GM23338 (cell line): ENCODE measurements at places on chromosomes 2 and 18.
A peak's percentile ranks its signal among the peaks of the same experiment; 100 is the strongest.

DNA sequence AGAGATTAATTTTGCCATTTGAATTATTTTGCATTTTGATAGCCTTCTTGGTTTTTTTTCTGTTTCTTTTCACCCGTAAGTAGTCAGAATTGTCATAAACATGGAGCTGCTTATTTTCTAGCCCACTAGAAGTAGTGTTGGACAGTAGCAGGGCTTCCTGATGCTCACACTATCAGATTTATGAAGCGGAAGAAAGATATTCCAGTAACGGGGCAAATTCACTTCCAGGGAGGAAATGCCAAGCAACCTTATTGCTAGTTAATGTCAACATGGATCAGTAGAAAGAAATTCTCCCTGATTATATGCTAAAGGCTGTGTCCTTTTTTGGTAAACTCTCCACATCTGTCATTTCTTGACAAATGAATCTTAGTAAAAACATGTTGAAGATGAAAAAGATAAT is 19.2 kb upstream of the ADAM23 start:
- no peak for DNase-seq

GRCh38 chr2:52210611-52211010 is 1178.7 kb upstream of the NRXN1 start:
- no peak for DNase-seq

GRCh38 chr18:12571630-12572029 is 86.3 kb downstream of the SPIRE1 start:
- DNase-seq: no peak

DNA sequence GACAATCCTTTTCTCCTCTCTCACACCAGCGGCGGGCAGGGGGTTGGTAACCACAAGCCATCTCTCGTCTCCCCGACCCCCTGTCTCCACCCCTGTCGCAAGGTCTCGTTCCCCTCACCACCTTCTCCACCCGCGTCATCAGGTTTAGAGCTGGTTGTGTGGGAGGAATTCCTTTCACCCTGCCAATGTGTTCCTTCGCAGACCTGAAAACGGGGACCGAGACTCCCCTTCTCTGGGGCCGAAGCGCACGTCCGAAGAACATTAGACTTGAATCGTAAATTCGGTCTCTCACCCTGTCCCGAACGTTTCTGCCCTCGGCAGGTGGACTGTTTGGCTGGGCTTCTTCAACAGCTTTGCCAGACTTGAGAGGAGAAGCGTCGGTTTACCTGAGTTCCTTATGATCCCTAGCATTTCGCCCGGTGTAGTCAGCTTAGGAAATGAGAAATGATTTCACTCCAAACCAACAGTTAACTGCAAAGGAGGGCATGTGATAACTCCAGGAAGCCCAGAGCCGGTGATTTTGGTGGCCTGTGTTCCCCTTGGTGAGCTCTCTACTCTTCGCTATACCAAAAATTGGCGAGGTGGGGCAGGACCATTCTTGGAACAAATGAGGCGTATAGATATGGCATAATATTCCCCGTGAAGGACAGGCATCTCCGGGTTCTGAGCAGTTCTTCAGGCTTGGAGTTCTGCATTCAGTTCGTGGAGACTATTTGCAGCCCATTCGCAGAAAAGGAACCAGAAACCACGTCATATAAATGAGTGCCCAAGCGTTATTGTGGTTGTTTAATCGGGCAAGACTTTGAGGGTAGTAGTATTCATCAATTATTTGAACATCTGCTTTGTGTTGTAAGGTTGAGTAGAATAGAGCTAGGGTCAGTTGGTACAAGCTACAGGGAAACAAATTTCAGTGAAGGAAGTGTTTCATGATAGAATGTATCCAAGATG is 694 bp downstream of the CFAP36 start:
- DNase-seq: peak; percentile 50

- no peak for DNase-seq
Observed at GRCh38 chr2:11799826-11800225, 53.4 kb downstream of the LPIN1 start.

DNA sequence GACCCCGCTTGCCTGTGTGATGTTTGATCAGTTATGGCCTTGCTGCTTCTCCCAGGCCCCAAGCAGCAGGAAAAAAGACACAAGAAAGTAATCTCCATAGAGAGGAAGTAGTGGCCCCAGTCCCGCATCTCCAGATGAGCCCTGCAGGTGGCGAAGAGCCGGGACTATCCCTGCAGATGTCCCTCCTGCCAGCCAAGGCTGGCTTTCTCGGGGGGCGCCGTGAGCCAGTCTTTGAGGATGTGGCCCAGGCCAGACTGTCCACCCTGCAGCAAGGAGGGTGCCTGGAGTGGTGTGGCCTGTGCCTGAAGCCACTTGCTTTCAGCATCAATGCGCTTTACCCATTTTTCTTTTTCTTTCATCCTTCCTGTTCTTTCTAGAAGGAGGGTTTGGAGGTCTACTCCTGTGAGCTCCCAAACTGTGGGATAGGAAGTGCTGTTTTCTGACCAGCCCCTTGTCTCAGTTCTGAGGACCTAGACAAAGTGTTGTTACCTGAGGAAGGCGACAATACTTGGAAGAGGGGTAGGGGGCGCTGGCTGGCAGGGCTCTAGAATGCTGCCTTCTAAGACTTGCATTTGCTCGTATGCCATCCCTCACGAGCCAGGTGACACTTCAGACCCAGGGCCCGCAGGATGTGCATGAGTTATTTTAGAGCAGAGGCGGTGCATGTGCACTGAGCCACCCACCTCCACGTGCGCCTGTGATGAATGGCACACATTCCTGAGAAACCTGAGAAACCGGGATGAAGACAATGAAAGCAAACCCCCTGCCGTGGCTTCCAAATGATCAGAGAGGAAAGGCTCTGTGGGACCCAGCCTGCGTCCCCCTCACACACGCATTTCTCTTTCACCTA is 255.8 kb downstream of the FBXO15 start:
- DNase-seq: peak; percentile 89

DNA sequence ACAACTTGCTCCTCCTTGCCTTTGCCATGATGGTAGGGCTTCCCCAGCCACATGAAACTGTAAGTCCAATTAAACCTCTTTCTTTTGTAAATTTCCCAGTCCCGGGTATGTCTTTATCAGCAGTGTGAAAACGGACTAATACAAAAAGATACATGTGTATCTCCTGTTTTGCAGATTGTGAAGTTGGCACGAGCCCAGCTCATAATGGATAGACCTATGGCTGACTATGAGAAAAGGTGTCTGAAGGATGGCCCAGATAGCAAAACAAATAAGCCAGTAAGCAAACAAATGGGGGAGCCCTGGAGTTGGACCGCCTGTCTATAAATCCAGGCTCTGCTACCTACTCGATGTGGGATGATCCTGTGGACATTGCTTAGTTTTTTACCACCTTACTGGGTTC is 15.5 kb upstream of the PRKCE start:
- DNase-seq: no peak

DNA sequence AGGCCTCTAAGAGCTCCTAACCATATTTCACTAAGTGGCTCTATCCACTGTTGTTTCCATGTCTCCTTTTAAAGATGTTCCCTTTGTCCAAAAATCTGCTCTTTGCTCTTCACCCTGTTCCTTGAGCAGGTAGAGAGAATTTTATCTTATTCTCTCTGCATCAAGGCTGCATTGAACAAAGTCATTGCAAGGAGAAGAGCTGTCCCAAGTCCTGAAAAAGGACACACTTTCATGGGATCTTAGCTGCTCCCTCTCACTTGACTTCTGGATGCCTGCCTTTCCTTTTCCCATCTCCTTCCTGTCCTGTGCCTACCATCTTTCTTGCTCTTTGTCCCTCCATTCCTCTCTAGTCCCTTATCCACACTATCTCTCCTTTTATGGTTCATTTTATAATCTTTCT is 235.2 kb upstream of the THSD7B start:
- DNase-seq: peak; percentile 34

GRCh38 chr2:68388358-68388757 is 23.3 kb downstream of the PLEK start:
- no peak for DNase-seq

GRCh38 chr18:58865701-58866065 is 1.0 kb downstream of the ZNF532 start:
- no peak for DNase-seq

DNA sequence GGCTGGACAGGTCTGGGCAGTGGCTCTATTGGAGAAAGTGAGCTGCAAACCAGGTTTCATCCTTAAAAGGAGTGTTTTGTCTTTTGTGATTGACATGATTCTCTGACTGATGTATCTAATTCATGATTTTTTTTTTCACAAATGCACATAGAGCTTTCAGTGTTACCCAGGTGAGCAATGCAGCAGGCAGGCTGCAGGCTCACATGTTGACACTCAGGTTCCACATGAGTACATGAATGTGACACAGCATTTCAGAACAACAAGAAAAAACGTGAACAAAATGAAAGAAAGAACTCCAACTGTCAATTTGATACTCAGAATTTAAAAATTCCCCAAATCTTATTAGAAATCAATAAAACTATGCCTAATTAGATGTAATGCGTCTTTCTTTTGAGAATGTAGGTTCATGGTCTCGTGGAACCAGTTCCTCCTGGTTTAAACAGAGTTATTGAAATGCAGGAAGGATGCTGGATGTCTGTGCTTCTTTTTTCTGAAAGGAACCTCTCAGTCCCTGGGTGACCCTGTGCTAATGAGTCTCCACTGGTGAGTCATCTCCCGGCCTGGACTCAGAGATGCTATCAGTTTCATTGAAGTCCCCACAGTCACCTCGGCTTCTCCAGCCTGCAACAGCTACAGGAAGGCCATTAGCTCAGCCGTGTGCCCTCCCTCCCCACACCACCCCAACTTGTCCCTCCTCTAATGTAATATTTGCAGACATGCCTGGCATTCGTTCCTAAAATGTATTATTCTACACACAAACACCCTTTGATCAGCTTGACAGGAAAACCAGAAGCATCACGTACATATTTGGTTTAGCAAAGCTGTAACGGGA is 430.4 kb downstream of the LPIN1 start:
- DNase-seq: no peak

DNA sequence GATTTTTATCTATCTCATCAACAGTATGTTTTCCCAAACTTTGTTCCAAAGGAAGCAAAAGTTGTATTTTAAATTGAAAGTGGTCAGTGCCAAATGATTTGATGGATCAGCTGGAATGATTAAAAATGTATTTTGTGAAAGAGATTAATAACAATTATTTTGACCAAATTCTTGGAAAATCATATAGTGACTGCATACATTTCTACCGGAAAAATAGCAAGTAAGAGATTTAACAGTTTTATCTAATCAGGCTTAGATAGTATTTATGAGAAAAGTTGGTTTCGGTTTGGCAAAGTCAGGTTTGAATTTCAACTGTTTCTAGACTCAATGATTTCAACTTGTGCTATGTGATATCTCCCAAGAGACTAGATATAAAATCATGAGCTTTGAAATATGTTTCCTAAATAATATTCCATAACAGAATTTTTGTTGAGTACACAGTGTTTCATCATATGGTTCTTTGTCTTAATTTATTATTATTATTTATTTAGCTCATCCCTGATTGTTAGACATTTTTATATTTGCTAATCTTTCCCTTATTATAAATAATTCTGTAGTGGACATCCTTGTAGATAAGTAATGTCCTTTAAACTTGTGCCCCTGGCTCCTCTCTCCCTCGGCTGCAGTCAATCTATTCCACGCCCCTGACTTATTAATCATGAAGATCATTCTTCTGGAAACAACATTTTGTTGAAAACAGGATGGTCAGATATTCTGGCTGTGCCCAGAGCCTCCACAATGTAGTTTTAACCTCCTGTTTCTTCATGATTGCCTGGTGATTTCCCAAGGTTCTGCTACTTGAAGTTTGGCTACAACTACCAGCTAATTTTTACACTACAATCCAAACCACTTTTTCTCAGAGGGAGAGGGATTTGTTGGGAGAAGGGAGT is 520.7 kb upstream of the TCF4 start:
- no peak for DNase-seq

DNA sequence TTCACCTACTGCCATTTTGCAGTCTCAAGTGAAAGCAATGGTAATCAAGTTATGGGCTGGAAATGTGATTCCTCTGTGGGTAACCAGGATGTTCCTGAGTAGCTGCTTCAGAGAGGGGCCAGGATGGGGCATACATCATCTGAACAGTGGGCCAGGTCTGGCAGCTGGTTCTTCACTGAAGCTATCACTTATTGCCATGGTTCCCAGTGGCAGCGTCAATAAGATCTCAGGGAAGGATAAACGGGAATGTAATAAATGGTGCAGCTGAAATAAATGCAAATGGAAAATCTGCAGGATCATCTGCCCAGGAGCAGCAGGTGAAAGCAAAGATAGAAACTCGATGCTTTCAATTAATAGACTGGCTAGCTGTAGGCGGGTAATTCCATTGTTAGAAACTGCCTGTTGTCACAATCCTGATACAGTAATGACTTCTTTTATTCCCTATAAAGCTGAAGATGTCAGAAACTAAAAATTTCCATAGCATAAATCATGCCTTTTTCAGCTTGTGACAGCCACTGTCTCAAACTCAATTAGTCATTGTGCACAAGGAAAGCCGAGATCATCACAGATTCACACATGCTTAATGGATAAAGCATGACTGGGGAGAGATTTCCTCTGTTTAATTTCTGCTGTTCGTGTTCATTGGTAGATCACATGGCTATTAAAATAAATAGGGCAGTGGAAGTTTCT is 56.2 kb upstream of the CCDC85A start:
- DNase-seq: no peak

DNA sequence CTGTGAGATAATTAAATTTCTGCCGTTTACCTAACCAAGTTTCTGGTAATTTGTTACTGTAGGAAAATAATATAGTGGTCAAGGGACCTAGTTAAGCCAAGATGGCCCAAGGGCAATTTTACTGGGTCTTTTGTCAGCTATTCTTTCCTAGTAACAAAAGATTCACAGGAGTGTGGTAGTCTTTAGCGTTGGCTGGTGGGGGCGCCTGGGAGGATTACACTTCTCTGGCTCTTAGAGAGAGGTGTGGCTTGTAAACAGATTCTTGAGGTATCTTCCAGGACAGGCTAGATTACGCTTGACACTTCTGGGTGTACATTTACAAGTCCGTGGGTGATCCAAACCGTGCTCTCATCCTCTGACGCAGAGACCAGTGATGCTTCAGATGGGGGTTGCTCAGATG is 3.3 kb upstream of the ACOXL start:
- DNase-seq: peak; percentile 56

- no peak for DNase-seq
Observed at GRCh38 chr2:84515788-84516187, 510 bp upstream of the DNAH6 start.

DNA sequence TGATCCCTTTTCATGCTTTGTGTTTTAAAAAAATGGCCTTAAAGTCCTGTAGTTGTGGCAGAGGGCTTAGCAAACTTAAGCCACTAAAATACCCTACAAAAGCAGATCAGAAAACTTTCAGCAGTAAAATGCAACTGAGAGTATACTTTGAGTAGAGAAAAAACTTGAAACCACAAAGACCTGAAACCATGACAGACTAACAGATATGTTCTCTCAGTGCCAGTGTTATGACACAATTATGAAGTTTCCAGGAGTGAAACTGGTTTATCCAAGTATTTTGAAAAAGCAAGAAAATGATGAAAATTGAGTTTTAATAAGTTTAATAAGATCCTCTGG is 74.5 kb downstream of the SPRED2 start:
- DNase-seq: no peak

DNA sequence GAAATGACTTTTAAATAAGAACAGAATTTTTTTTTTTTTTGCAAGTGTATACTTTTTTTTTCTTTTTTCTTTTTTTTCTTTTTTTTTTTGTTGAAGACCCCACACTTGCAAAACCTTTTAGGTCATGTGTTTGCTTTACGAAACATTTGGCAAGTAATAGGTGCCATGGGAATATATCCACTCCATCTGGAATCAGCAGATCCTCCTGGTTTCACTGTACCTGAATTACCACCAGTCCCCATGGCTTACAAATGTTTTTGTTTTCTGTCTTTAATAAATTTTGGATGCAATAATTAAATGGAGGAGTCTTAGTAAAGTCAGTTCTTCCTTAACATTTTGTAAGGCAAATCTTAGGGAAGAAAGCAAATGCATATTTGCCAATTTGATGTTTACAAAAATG is 559.7 kb upstream of the ZEB2 start:
- no peak for DNase-seq

- DNase-seq: peak; percentile 91
Observed at GRCh38 chr2:14903709-14904374, 271.3 kb downstream of the LRATD1 start.
